ENCODE measurements at places on chromosomes 5 and 9. TPM values are rescaled to one million over a fixed set of nuclear protein-coding genes. Genes with fewer than 3 reads are reported as not detected.

The PPP6C gene
- polyA plus RNA-seq, result 62.6 TPM

The SLC34A1 gene
- 160 TPM for polyA plus RNA-seq

The IGFBPL1 gene
- 0.80 TPM for polyA plus RNA-seq

The SLC44A1 gene
- 53.0 TPM for polyA plus RNA-seq

The ZNF658 gene
- 8.1 TPM for polyA plus RNA-seq

The CENPK gene
- 37.4 TPM for polyA plus RNA-seq

The CDH9 gene
- 6.9 TPM for polyA plus RNA-seq

The NR2F1 gene
- polyA plus RNA-seq, result 195 TPM

The TRIM36 gene
- polyA plus RNA-seq, result 3.2 TPM

The ASS1 gene
- polyA plus RNA-seq, result 283 TPM

The IL3 gene
- polyA plus RNA-seq, result not detected

The OR13C8 gene
- not detected for polyA plus RNA-seq

The IFNA21 gene
- polyA plus RNA-seq, result not detected

The TRPM6 gene
- polyA plus RNA-seq, result 1.2 TPM

The PCDHGA5 gene
- polyA plus RNA-seq, result 2.3 TPM

The PALM2AKAP2 gene
- polyA plus RNA-seq, result 9.1 TPM

The SLC4A9 gene
- 19.5 TPM for polyA plus RNA-seq

The FOXD4 gene
- polyA plus RNA-seq, result 0.32 TPM

The PPP1R2B gene
- polyA plus RNA-seq, result 0.16 TPM

The SYNPO gene
- 106 TPM for polyA plus RNA-seq

The ENDOG gene
- polyA plus RNA-seq, result 8.0 TPM

The DNAI1 gene
- 1.9 TPM for polyA plus RNA-seq

The SGCD gene
- 6.4 TPM for polyA plus RNA-seq

The INSL6 gene
- 0.54 TPM for polyA plus RNA-seq

The PCDHGB4 gene
- polyA plus RNA-seq, result 6.4 TPM

The GPRIN1 gene
- 1.3 TPM for polyA plus RNA-seq

The CERCAM gene
- polyA plus RNA-seq, result 39.6 TPM

The DAB2 gene
- polyA plus RNA-seq, result 191 TPM

The KIAA0825 gene
- polyA plus RNA-seq, result 5.1 TPM

The ADRA1B gene
- 2.9 TPM for polyA plus RNA-seq

The UBE2QL1 gene
- 1.1 TPM for polyA plus RNA-seq

The SPATA31D4 gene
- polyA plus RNA-seq, result not detected

The ERCC6L2 gene
- polyA plus RNA-seq, result 40.6 TPM

The SH3RF2 gene
- 4.8 TPM for polyA plus RNA-seq

The VCP gene
- 270 TPM for polyA plus RNA-seq

The HAND1 gene
- polyA plus RNA-seq, result not detected

The TAS2R1 gene
- not detected for polyA plus RNA-seq

The KCNN2 gene
- 5.2 TPM for polyA plus RNA-seq

The CCDC152 gene
- 13.4 TPM for polyA plus RNA-seq

The PARP8 gene
- 16.4 TPM for polyA plus RNA-seq

Measured in right renal pelvis (tissue), 4 donors.